Activated CD4-positive, alpha-beta memory T cell treated with anti-CD3 and anti-CD28 coated beads, Interleukin-2, amount 10 ng/mL, durations not matched to agents 7 days and 5 days (primary cell): ENCODE measurements at places on chromosomes 5 and 9. TPM values are rescaled to one million over a fixed set of nuclear protein-coding genes. Genes with fewer than 3 reads are reported as not detected.
A peak's percentile ranks its signal among the peaks of the same experiment; 100 is the strongest.

The AFAP1L1 gene
- total RNA-seq: not detected

The KIF24 gene
- 8.6 TPM for total RNA-seq

The TSLP gene
- total RNA-seq: 0.15 TPM

The OLFM1 gene
- not detected for total RNA-seq

The PCDHA4 gene
- not detected for total RNA-seq

The CTXN3 gene
- total RNA-seq: not detected

The C9orf50 gene
- total RNA-seq: not detected

The FAM169A gene
- 3.5 TPM for total RNA-seq

DNA sequence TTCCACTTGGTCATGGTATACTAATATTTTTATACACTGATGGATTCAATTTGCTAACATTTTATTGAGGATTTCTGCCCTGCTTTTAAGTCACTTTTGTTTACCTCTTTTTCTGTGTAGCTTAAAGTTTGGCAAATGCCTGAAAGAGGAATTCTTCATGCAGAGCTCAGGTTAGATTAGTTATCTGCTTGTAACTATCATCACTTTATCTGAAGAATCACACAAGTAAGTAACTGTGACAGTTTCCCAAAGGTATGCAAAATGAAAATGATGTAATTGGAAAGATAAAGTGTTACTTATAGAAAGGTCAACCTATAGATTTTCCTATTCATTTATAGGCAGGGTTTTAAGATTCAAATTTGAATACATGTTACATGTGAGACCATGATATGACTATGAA, 188.8 kb upstream of the ACTBL2 start:
- DNase-seq: no peak

GRCh38 chr5:156402387-156402921, 75.5 kb downstream of the SGCD start:
- DNase-seq: peak; percentile 49

- DNase-seq: peak; percentile 31
These were observed 2.2 kb downstream of the DUSP1 start for GRCh38 chr5:172768573-172769341.

GRCh38 chr5:112737070-112737462, 619 bp upstream of the APC start:
- no peak for DNase-seq

DNA sequence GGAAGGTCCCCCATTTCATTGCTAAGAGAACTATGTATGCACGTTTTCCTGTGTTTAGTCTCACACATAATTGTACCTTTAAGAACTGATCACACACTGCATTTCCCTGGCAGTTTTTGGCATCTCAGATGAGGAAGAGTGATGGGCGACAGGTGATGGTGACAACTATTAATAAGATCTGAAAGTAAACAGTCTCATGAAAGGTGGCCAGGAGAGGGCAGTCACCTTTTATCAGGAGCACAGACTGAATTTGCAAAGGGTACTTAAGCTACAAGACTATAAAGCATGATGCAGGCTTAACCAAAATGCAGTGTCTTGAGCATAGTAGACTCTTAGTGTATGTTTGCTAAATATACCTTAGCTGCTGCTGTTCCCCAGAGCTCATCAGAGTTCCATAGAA, 91.5 kb downstream of the GHR start:
- no peak for DNase-seq

GRCh38 chr5:179795863-179796833, 2.4 kb downstream of the LTC4S start:
- peak; percentile 76 for DNase-seq

DNA sequence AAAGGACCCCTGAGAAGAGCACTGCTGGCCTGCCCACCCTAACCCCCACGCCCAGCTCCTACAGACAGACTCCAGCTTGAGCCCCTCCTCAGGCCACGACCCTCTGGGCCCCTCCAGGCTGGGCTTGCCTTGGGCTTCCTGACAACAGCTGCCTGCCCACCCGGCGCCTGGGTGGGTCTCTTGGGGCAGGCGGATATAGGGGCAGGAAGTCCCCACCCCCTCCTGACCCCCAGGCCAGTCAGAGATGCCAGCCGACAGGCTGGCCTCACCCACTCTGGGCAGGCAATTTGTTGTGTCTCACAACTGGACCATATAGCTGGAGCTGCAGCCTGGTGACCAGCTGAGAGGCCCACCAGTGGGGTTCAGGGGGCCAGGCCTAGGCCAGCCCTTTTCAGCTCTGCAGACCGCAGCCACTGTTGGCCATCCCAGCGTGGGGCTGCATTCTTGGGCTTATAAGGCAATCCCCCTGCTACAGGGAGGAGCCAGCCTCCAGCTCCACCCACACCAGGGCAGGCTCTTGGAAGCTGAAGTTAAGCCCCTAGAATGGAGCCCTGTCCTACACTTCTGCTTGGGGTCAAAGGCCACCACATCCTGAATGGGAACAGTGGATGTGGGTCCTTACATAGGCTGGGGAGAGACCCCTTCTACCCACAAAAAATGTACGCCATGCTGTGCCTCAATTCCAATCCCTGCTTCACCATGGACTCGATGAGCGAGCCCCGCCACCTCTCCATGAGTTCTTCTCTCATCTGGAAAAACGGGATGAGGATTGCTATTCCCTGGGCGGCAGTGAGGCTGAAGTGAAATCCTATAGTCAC, 2.0 kb downstream of the PDLIM7 start:
- no peak for DNase-seq

DNA sequence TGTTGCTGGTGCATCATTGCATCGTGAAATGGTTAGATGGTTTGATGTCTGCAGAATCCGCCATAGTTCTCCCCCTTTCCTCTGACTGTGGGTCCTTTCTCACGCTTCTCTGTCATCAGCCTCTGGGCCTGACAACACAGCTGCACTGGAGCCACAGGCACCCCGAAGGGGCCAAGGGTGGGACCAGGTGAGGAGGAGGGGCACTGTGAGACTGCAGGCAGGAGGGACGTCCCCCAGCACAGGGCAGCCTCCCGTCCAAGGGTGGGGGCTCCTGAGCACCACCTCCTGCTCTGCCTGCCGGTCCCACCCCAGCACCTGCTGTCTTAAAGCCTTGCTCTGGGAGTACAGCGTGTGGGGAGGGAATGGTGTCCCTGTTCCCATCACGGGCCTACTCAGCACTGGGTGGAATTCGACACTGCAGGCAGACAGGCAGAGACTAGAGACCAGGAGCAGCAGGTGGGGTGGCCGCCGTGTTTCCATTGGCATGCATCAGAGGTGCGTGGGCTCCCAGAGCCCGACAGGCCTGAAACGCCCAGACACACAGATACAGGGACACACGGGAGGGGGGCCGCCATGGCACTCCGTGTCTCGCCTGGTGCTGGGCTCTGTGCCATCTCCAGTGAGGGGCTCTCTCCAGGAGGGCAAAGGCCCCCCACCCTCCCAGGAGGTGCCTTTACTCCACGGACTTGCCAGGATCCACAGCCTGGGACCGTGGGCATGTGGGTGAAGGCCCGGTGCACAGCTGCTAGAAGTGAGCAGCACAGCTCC, 15.0 kb downstream of the CACNA1B start:
- no peak for DNase-seq
